Naive thymus-derived CD8-positive, alpha-beta T cell (primary cell): ENCODE measurements at places on chromosomes 13 and 19.

DNA sequence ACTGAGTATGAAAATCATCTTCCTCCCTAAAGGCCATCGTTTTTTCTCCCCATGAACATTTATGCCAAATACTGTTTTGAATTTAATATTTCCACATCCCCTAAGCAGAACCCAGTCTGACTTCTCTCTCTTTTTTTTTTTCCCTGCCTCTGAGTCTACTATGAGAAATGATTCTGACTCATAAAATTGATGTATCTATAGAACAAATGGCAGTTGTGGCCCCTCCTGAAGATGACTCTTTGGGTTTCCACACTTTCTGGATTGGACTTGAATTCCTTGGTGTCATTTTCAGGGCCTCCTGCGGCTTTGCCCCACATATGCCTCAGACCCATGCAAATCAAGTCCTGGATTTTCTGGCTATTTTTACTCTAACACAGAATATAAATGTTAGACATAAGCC lies 22.7 kb upstream of the NAXD start:
- H3K4me3 ChIP-seq: no peak overlapping the region
- H3K36me3 ChIP-seq: no peaks in the 10 kb centered on the region
- H3K27me3 ChIP-seq: peaks cover 1% of the 10 kb centered on the region

GRCh38 chr19:17109962-17110598 lies 34.5 kb downstream of the MYO9B start:
- no peaks in the 10 kb centered on the region for H3K36me3 ChIP-seq
- DNase-seq: no peak
- H3K4me1 ChIP-seq: peaks cover 79% of the 10 kb centered on the region
- H3K27me3 ChIP-seq: no peaks in the 10 kb centered on the region
- H3K27ac ChIP-seq: peak overlapping the region; percentile 84

GRCh38 chr13:39417643-39418042 lies 185.3 kb downstream of the LHFPL6 start:
- H3K4me3 ChIP-seq: no peak overlapping the region
- DNase-seq: no peak
- H3K36me3 ChIP-seq: no peaks in the 10 kb centered on the region
- no peaks in the 10 kb centered on the region for H3K4me1 ChIP-seq
- no peak overlapping the region for H3K27ac ChIP-seq

- no peaks in the 10 kb centered on the region for H3K36me3 ChIP-seq
- no peaks in the 10 kb centered on the region for H3K27me3 ChIP-seq
These were observed 535 bp downstream of the BSG start for GRCh38 chr19:572743-573518.

GRCh38 chr13:98686270-98686669 lies 66.2 kb downstream of the SLC15A1 start:
- no peaks in the 10 kb centered on the region for H3K36me3 ChIP-seq
- H3K27me3 ChIP-seq: peaks cover 17% of the 10 kb centered on the region
- H3K27ac ChIP-seq: no peak overlapping the region
- DNase-seq: no peak
- H3K4me3 ChIP-seq: no peak overlapping the region

- no peak within 1 kb of the TSS for H3K4me3 ChIP-seq
- H3K4me1 ChIP-seq: no peaks in the 10 kb centered on the region
- no peaks in the 10 kb centered on the region for H3K36me3 ChIP-seq
- H3K27ac ChIP-seq: no peak within 1 kb of the TSS
- H3K27me3 ChIP-seq: peaks cover 4% of the 10 kb centered on the region
These were observed at the start of gene CYP4F11 for GRCh38 chr19:15934332-15935078. TSS of gene CYP4F11 (minus strand) at chr19:15934529. CDS start at chr19:15934408, 121 bp downstream.

GRCh38 chr19:8302734-8303133 lies 5.4 kb downstream of the CD320 start:
- no peak for DNase-seq
- no peak overlapping the region for H3K27ac ChIP-seq
- peaks cover 22% of the 10 kb centered on the region for H3K36me3 ChIP-seq
- H3K27me3 ChIP-seq: no peaks in the 10 kb centered on the region

- peaks cover 12% of the 10 kb centered on the region for H3K27me3 ChIP-seq
- no peak overlapping the region for H3K4me3 ChIP-seq
- no peak overlapping the region for H3K27ac ChIP-seq
- H3K4me1 ChIP-seq: peaks cover 2% of the 10 kb centered on the region
- DNase-seq: no peak
- peaks cover under 1% of the 10 kb centered on the region for H3K36me3 ChIP-seq
These were observed 37.7 kb downstream of the RAP2A start for GRCh38 chr13:97471711-97472110.

DNA sequence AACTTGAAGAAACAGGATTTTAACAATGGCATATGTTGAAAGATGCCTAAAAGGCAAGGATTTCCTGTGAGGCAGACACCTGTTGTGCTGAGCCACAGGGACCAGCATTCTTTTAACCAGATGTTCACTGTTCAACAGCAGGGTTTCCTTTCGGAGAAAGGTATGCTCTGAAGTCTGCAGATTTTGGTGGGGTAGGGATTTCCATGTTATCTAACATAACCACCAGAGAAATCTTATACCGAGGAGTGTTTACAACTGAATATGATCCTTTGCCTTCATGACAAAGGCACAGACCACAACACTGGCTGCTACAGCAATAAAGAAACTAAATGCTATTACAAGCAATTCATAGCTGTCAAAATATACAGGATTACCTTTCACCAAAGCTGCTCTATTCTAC lies 48.1 kb downstream of the MPHOSPH8 start:
- no peaks in the 10 kb centered on the region for H3K36me3 ChIP-seq
- DNase-seq: no peak
- H3K4me3 ChIP-seq: peak overlapping the region; percentile 9
- H3K27ac ChIP-seq: peak overlapping the region; percentile 64

DNA sequence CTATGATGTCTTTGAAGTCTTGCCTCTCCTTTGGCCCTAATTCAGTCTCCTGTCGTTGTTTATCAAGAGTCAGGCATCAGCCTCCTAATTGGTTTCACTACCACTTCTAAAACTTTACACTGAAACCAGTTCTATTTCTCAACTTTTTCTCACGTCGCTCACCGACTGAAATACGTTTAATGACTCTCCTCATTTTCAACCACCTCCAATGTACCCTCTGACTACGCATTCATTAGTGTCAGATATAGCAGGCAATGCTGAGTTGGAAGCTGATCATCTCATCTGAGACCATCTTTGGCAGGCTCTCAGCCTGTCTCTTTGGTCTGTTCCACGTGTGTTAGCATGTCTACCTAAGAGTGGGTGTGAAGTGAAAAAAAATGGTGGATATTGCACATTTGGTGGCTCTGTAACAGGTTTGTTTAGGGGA lies 128.1 kb downstream of the KL start:
- no peak overlapping the region for H3K4me3 ChIP-seq
- H3K4me1 ChIP-seq: no peaks in the 10 kb centered on the region
- H3K27me3 ChIP-seq: peaks cover 8% of the 10 kb centered on the region
- H3K27ac ChIP-seq: no peak overlapping the region

GRCh38 chr19:11721681-11722080 lies 17.1 kb downstream of the ZNF823 start:
- H3K36me3 ChIP-seq: peaks cover 76% of the 10 kb centered on the region
- H3K4me1 ChIP-seq: no peaks in the 10 kb centered on the region
- H3K4me3 ChIP-seq: no peak overlapping the region

GRCh38 chr19:17495639-17496296 lies 15.7 kb upstream of the PGLS start:
- H3K36me3 ChIP-seq: peaks cover 4% of the 10 kb centered on the region
- peak overlapping the region; percentile 65 for H3K27ac ChIP-seq
- peaks cover 45% of the 10 kb centered on the region for H3K4me1 ChIP-seq
- no peak for DNase-seq
- no peaks in the 10 kb centered on the region for H3K27me3 ChIP-seq

DNA sequence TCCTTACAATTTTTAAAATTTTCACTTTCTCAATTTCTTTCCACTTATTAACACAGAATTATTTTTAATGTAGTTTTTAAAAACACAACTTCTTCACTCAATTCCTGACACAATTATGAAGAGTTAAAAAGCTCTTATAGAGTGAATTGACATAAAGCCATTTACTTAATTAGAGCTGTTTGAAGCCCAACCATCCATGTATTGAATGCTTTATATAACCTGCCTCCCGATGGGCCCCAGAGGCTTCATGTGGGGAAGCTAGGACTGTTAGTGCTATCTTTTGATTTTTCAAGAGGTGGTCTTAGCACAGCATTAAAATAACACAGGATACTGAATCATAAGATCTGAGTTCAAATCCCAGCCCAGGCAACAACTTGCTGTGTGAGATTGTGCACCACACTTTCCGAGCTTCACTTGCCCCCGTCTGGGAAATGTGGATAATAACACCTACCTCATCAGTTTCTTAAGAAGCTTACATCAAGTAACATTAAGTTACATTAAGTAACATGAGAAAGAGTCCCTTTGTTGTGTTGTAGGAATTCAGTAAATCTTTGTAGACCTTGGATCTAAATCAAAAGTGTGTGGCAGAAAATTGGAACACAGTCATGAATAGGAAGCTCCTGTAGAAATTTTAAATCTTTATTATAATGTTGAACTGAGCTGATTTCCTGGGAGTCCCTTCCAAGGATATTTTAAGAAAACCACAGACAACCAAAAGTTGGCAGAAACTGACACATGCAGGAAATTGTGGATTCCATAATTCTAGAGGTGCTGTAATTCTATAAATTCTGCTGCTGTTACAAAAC lies 5.5 kb upstream of the ENOX1 start:
- H3K27ac ChIP-seq: no peak overlapping the region
- H3K4me1 ChIP-seq: peaks cover 5% of the 10 kb centered on the region
- H3K36me3 ChIP-seq: no peaks in the 10 kb centered on the region
- no peak overlapping the region for H3K4me3 ChIP-seq

GRCh38 chr13:26855071-26855470 lies 94.5 kb upstream of the GPR12 start:
- no peaks in the 10 kb centered on the region for H3K36me3 ChIP-seq
- no peak for DNase-seq
- H3K27me3 ChIP-seq: peaks cover 16% of the 10 kb centered on the region
- no peaks in the 10 kb centered on the region for H3K4me1 ChIP-seq

DNA sequence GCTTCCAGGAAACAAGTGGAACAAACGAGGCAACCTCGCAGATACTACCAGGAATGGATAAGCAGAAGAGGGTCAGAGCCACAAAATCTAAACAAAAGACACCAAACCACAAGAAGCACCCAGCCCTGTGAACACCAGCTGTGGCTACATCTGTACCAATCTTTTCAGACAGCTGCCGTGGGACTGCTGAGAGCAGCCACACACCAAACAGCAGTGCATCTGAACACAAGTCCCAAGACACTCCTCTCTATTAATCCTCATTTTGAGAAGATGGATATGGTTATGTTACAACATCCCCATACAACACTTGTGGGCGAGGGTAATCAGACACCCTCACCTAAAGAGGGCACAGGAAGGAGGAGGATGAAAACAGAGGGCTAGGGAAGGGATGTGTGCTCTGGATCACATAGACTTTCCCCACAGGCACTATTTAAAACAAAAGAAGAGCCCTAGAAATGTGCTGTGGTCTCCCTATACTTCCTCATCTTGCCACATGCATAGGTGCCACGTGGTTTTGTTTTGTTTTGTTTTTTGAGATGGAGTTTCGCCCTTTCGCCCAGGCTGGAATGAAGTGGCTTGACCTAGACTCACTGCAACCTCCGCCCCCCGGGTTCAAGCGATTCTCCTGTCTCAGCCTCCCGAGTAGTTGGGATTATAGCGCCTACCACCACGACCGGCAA lies 41.6 kb upstream of the ZNF14 start:
- H3K27me3 ChIP-seq: no peaks in the 10 kb centered on the region
- peak overlapping the region; percentile 16 for H3K27ac ChIP-seq
- DNase-seq: no peak
- H3K4me1 ChIP-seq: peaks cover 53% of the 10 kb centered on the region

DNA sequence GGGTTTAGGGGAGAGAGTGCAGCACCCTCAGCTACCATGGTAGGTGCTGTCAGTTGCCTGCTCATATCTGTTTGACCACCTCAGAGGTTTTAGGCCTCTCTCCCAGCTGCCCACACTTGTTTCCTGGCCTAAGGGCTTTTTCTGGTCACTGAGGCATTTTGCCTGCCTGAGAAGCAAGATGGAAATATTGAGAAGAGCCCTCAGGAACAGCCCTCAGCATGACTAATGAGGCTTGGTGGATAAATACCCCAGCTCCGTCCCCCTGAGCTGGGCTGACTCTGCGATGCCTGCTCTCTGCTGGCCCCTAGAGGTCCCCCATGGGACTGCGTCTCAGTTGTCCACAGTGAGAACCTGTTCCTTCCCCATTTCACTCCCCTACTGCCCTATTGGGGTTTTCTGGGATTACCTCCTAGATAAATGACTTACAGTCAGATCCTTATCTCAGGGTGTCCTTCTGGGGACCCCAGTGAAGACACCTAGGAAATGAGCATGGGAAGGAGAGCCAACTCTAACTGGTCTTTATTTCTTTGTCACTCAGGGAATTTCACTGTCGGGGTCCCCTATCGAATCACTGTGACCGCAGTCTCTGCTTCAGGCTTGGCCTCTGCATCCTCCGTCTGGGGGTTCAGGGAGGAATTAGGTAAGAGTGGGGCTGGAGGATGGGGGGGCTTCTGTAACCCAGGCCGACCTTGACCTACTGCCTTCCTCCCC lies 13.3 kb downstream of the PALM3 start:
- no peaks in the 10 kb centered on the region for H3K27me3 ChIP-seq
- peaks cover 1% of the 10 kb centered on the region for H3K4me1 ChIP-seq
- peak overlapping the region; percentile 78 for H3K27ac ChIP-seq
- H3K4me3 ChIP-seq: no peak overlapping the region
- H3K36me3 ChIP-seq: peaks cover 88% of the 10 kb centered on the region

GRCh38 chr13:95650696-95651095 lies 6.2 kb upstream of the DZIP1 start:
- DNase-seq: no peak
- H3K27me3 ChIP-seq: no peaks in the 10 kb centered on the region

DNA sequence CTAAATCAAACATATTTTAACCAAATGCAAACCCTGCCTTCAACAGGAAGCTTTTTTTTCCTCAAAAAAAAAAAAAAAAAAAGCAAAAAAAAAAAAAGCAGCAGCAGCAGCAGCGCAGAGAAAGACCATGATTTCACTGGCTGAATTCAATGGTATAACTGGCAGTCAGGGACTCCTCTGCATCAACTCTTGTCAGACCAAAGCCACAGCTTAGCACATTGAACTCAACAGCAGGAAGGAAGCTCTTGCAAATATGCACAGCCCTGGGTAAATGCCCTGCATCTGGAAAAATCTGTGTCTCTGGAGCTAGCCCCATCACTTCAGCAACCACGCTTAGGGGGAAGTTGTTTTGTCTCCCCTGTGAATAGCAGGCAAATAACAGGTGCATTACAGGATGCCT lies 17.6 kb upstream of the DHRS12 start:
- H3K4me1 ChIP-seq: peaks cover 53% of the 10 kb centered on the region
- DNase-seq: peak; percentile 70
- H3K27me3 ChIP-seq: no peaks in the 10 kb centered on the region
- peak overlapping the region; percentile 99 for H3K27ac ChIP-seq
- H3K36me3 ChIP-seq: peaks cover 30% of the 10 kb centered on the region
- H3K4me3 ChIP-seq: peak overlapping the region; percentile 95

GRCh38 chr13:99075268-99076191 lies 97.7 kb upstream of the DOCK9 start:
- no peak for DNase-seq
- H3K36me3 ChIP-seq: peaks cover 31% of the 10 kb centered on the region
- H3K4me1 ChIP-seq: peaks cover 95% of the 10 kb centered on the region

- peaks cover 66% of the 10 kb centered on the region for H3K4me1 ChIP-seq
- H3K27ac ChIP-seq: peak overlapping the region; percentile 97
- no peak for DNase-seq
- H3K4me3 ChIP-seq: peak overlapping the region; percentile 88
- H3K36me3 ChIP-seq: peaks cover 37% of the 10 kb centered on the region
These were observed 3.8 kb downstream of the LCP1 start for GRCh38 chr13:46178143-46178542.
